ENCODE measurements at places on chromosomes 1 and 21. TPM values are rescaled to one million over a fixed set of nuclear protein-coding genes. Genes with fewer than 3 reads are reported as not detected.

- no peak for DNase-seq
Observed at GRCh38 chr1:84407958-84408422, 9.7 kb downstream of the DNASE2B start.

DNA sequence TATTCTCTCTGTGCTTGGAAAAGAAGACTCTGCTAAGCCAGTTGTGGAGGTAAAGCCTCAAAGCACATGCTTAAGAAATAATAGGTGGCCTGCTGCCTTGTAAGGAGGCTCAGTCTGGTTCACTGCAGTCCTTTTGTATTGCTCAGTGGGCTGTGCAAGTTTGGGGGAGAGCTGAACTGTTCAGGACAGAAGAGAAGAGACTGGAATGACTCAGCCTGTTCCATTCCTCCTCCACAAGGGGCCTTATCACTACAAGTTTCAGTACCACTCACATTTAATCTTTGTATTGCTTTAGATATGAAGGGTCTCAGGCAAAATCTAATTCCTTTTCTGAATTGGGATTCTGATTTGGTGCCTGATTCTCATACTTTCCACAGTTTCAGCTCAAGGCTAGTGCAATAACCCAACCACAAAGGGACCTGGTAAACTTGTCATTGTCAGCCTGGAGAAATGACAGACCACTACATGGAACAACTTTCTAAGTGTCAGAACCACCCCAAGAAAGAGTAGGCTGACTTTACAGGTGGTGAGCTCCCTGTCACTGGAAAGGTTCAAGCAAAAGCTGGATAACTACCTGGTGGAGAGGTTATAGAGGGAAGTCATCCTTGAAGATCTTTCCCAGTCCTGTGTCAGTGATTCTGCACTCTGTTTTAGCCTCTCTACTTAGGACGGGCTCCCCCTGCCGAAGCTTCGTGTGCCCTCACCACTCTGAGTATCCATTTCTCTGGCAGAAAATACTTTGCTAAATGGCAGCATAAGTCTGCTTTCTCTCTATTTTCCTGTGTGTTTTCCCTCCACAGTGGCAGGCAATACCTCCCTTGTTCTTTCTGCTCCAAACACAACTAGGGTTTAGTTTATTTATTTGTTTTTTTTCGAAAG is 162.9 kb upstream of the GJB5 start:
- no peak for DNase-seq

DNA sequence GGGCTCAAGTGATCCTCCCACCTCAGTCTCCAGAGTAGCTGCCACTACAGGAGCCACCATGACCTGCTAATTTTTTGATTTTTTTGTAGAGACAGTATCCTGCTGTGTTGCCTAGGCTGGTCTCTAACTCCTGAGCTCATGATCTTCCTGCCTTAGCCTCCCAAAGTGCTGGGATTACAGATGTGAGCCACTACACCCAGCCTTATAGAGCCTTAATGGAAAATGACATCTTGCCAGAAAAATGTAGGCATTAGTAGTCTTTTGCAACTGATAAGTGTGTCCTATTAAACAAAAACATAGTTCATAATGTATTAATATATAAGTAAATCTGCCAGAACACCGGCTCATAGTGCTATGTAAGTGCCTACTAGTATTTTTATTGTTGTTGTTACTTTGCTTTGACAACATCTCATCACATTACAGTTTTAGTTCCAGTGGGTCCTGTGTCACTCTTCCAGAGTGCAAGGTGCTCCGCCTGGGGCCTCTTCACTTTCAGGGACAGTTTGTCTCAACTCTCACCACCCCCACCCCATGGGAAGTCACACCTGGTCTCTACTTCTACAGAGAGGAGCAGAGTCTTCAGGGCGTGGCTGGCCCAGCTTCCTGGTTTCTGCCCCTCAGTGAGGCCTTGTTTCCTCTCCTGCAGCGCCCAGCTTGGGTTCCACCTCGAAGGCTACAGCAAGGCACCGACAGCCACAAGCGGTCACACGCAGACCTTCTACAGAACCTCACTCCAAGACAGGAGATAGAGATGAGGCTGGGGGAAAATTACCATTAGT is 30.1 kb downstream of the RHOU start:
- DNase-seq = no peak

DCDC2B gene
- not detected for total RNA-seq

ACTN2 gene
- 0.52 TPM for total RNA-seq

RUNX3 gene
- total RNA-seq = not detected

CRYAA gene
- total RNA-seq = not detected

ALPL gene
- 0.43 TPM for total RNA-seq

Data from epithelial cell of proximal tubule (primary cell).